Activated T-helper 2 cell treated with anti-CD3 and anti-CD28 coated beads, Interferon-gamma antibody, Interleukin-2, Interleukin-4, amounts not matched to agents 10 μg/mL and 5 μg/mL and 100 μg/mL, durations not matched to agents 14 hours and 24 hours and 36 hours (primary cell): ENCODE measurements at places on chromosomes 1 and 21. TPM values are rescaled to one million over a fixed set of nuclear protein-coding genes. Genes with fewer than 3 reads are reported as not detected.

- peaks cover 4% of the 10 kb centered on the region for H3K4me1 ChIP-seq
- H3K27ac ChIP-seq, result no peak overlapping the region
- DNase-seq, result no peak
- no peaks in the 10 kb centered on the region for H3K36me3 ChIP-seq
Measured at GRCh38 chr1:94871031-94871430, 50.9 kb downstream of the SLC44A3 start.

TMEM269 gene
- total RNA-seq, result 0.16 and 0.39 TPM in 2 replicates

- no peak overlapping the region for H3K4me3 ChIP-seq
- H3K4me1 ChIP-seq, result peaks cover 19% of the 10 kb centered on the region
- no peaks in the 10 kb centered on the region for H3K36me3 ChIP-seq
- H3K27me3 ChIP-seq, result no peaks in the 10 kb centered on the region
- no peak for DNase-seq
Measured at GRCh38 chr1:97906567-97907241, 14.1 kb downstream of the DPYD start.

DNA sequence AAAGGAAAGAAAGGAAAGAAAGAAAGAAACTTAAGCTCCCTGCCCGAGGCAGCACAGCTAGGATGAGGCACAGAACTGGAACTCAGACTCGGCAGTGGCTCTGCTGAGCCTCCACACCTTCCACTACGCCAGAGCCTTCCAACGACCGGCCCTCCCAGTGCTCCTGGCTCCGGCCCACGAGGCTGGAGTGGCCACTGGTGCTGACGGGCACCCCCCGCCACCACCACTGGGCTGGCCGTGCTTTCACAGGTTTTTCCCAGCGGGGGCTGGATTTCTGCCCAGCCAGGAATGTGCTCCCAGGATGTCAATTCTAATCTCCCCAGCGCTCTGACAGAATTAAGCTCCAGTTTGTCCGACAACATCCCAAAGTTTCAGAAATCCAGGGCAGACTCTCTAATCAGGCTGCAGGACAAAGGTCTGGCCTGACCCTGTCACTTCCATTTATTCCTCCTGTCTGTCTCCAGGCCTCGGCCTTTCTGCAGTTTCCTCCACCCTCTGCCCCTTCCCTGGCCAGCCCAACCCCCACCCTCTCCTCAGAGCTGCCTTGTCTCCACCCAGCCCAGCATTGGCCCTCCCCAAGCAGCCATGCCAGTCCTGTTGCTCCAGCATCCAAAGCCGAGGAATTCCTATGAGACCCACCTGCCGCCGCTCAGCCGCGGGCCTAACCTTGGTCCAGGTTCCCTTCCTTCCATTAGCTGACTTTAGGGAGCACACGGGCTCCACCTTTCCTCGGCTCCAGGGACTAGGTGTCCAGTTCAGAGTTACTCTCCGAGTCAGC, 81.9 kb downstream of the CASZ1 start:
- peaks cover 7% of the 10 kb centered on the region for H3K27me3 ChIP-seq
- no peaks in the 10 kb centered on the region for H3K4me1 ChIP-seq
- H3K4me3 ChIP-seq, result no peak overlapping the region
- no peak for DNase-seq
- no peaks in the 10 kb centered on the region for H3K36me3 ChIP-seq
- no peak overlapping the region for H3K27ac ChIP-seq

- peaks cover 11% of the 10 kb centered on the region for H3K4me1 ChIP-seq
- H3K27me3 ChIP-seq, result no peaks in the 10 kb centered on the region
- no peak overlapping the region for H3K27ac ChIP-seq
- H3K36me3 ChIP-seq, result peaks cover 12% of the 10 kb centered on the region
- no peak overlapping the region for H3K4me3 ChIP-seq
- DNase-seq, result no peak
Measured at GRCh38 chr1:53334312-53334711, 6.4 kb upstream of the LRP8 start.

BRDT gene
- not detected in 2 replicates for total RNA-seq

DNA sequence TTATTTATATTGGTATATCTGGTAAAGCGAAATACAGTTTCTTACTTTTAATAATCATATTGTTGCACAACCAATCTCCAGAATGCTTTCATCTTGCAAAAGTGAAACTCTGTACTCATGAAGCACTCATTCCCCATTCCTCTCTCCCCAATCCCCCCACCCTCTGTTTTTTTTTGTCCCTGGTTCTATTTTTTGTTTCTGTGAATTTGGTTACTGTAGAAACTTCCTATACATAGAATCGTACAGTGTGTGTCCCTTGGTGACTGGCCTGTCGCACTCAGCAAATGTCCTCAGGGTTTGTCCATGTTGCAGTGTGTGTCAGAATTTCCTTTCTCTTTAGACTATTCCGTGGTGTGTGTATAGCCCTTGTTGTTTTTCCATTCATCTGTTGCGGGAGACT, 7.9 kb upstream of the NLRP3 start:
- DNase-seq, result no peak
- peak overlapping the region; percentile 57 for H3K4me3 ChIP-seq
- peaks cover 36% of the 10 kb centered on the region for H3K4me1 ChIP-seq

DNA sequence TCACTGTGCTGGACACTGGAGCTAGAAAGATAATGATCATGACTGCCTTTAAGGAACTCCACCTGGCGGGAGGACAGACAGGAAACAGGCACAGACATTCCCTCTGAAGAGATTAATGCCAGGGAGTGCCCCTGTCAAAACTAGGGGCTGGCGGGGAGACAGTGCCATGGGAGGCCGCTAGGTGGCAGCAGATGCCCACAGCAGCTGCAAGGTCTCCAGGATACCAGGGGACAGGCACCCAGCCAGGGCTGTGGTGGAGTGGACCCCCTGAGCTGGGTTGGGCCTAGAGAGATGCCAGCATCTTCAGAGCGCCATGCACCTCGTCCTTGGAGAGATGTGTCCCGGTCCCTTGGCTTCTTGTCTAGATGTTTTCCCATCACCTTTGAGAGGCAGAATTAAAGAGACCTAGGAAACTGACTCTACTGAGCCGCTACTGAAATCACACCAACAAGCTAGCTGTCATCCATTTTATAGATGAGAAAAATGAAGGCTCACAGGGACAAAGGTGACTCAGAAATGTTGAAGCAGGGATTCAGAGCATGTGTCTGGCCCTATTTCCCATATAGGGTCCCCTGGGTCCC, 3.6 kb downstream of the REN start:
- peaks cover 2% of the 10 kb centered on the region for H3K27me3 ChIP-seq
- peaks cover 2% of the 10 kb centered on the region for H3K4me1 ChIP-seq
- H3K4me3 ChIP-seq, result no peak overlapping the region
- H3K27ac ChIP-seq, result no peak overlapping the region
- no peaks in the 10 kb centered on the region for H3K36me3 ChIP-seq
- peak; percentile 60 for DNase-seq
